ENCODE measurements at places on chromosomes 16 and 17.

DNA sequence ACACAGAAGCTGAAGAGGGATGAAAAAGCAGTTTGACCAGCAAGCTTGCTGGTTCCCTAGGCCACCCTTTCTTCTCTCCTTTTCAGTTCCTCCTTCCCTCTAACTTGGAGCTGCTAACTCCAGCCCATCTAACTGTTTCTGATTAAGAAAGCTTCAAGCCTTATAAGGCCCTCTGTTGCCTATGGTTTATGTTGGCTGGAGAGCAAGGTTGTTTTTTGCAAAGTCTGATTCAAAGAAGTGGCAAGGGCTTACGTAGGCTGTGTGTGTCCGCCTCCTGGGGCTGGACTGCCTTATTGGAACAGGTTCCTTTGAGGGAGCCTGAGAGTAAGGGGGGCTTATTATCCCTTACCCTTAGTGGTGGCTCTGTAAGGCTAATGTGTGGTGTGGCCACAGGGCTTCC lies 7.1 kb downstream of the AKAP1 start:
- no peak overlapping the region for H3K4me3 ChIP-seq
- no peaks in the 10 kb centered on the region for H3K27me3 ChIP-seq
- peak overlapping the region; percentile 36 for H3K27ac ChIP-seq
- no peaks in the 10 kb centered on the region for H3K36me3 ChIP-seq
- no peak for DNase-seq
- peaks cover 32% of the 10 kb centered on the region for H3K4me1 ChIP-seq

- no peak for DNase-seq
- H3K36me3 ChIP-seq = no peaks in the 10 kb centered on the region
- H3K27me3 ChIP-seq = no peaks in the 10 kb centered on the region
- no peaks in the 10 kb centered on the region for H3K4me1 ChIP-seq
Measured at GRCh38 chr16:7185689-7186088, 147.0 kb upstream of the RBFOX1 start.

- no peak overlapping the region for H3K4me3 ChIP-seq
- no peak for DNase-seq
- no peak overlapping the region for H3K27ac ChIP-seq
- H3K4me1 ChIP-seq = no peaks in the 10 kb centered on the region
- H3K36me3 ChIP-seq = no peaks in the 10 kb centered on the region
Measured at GRCh38 chr17:17468217-17469010, 8.4 kb upstream of the MED9 start.

DNA sequence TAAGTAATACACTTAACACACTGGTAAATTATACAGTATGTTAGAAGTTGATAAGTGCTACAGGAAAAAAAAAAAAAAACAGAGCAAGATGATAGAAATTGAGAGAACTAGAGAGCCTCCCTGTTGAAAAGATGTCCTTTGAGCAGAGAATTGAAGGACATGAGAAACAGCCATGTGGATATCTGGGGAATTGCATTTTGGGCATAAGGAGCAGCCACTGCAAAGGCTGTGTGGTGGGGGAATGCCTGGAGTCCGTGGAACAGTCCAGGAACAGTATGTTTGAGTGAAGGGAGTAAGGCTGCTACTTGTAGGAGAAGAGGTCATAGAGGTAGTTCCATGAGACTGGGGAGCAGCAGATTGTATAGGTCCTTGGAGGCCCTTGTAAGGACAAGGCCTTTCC lies 178.4 kb downstream of the FTO start:
- H3K36me3 ChIP-seq = peaks cover 30% of the 10 kb centered on the region
- DNase-seq = no peak
- no peaks in the 10 kb centered on the region for H3K27me3 ChIP-seq
- H3K4me1 ChIP-seq = no peaks in the 10 kb centered on the region
- H3K27ac ChIP-seq = no peak overlapping the region

GRCh38 chr16:89350701-89351380 lies 133.3 kb downstream of the ZNF778 start:
- H3K36me3 ChIP-seq = no peaks in the 10 kb centered on the region
- no peaks in the 10 kb centered on the region for H3K27me3 ChIP-seq
- no peak overlapping the region for H3K27ac ChIP-seq

DNA sequence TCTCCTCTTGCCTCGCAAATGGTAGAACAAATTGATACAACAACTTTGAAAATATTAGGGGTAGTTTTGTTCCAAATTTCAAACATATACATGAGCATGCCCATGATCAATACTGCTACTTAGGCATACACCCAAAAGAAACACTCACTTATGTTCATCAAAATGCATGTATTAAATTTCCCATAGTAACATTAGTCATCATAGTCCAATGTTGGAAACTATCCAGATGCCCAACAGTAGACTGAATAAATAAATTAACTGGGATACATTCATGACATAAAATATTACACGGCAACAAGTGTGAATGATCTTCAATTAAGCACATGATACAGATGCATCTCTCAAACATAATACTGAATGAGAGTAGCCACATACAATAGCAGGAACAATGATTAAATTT lies 391.6 kb downstream of the CDH11 start:
- H3K27ac ChIP-seq = no peak overlapping the region
- H3K4me1 ChIP-seq = no peaks in the 10 kb centered on the region
- no peaks in the 10 kb centered on the region for H3K36me3 ChIP-seq
- H3K27me3 ChIP-seq = no peaks in the 10 kb centered on the region
- no peak for DNase-seq
- H3K4me3 ChIP-seq = no peak overlapping the region

- peak overlapping the region; percentile 56 for H3K4me3 ChIP-seq
- no peaks in the 10 kb centered on the region for H3K36me3 ChIP-seq
- no peak overlapping the region for H3K27ac ChIP-seq
- no peaks in the 10 kb centered on the region for H3K27me3 ChIP-seq
- peak; percentile 83 for DNase-seq
Measured at GRCh38 chr16:3938843-3939624, 58.5 kb upstream of the CREBBP start.

- no peak for DNase-seq
- H3K4me3 ChIP-seq = no peak overlapping the region
- peaks cover 4% of the 10 kb centered on the region for H3K36me3 ChIP-seq
- H3K4me1 ChIP-seq = peaks cover 23% of the 10 kb centered on the region
- H3K27me3 ChIP-seq = no peaks in the 10 kb centered on the region
Measured at GRCh38 chr17:51057534-51057933, 63.1 kb downstream of the SPAG9 start.

- H3K4me3 ChIP-seq = no peak overlapping the region
- H3K27ac ChIP-seq = no peak overlapping the region
- no peak for DNase-seq
- no peaks in the 10 kb centered on the region for H3K27me3 ChIP-seq
Measured at GRCh38 chr17:30513346-30513745, 36.1 kb downstream of the GOSR1 start.

- no peaks in the 10 kb centered on the region for H3K4me1 ChIP-seq
- H3K36me3 ChIP-seq = no peaks in the 10 kb centered on the region
- DNase-seq = no peak
- H3K4me3 ChIP-seq = no peak overlapping the region
- no peaks in the 10 kb centered on the region for H3K27me3 ChIP-seq
Measured at GRCh38 chr17:78544881-78545755, 32.1 kb downstream of the DNAH17 start.

- no peak overlapping the region for H3K4me3 ChIP-seq
- H3K27ac ChIP-seq = no peak overlapping the region
- no peaks in the 10 kb centered on the region for H3K4me1 ChIP-seq
- H3K27me3 ChIP-seq = no peaks in the 10 kb centered on the region
Measured at GRCh38 chr17:78057113-78057740, 71.3 kb downstream of the TMC6 start.

- no peaks in the 10 kb centered on the region for H3K4me1 ChIP-seq
- no peak overlapping the region for H3K27ac ChIP-seq
- no peak overlapping the region for H3K4me3 ChIP-seq
- H3K36me3 ChIP-seq = no peaks in the 10 kb centered on the region
- DNase-seq = no peak
Measured at GRCh38 chr16:35751191-35751941, 2292.0 kb downstream of the TP53TG3F start.

DNA sequence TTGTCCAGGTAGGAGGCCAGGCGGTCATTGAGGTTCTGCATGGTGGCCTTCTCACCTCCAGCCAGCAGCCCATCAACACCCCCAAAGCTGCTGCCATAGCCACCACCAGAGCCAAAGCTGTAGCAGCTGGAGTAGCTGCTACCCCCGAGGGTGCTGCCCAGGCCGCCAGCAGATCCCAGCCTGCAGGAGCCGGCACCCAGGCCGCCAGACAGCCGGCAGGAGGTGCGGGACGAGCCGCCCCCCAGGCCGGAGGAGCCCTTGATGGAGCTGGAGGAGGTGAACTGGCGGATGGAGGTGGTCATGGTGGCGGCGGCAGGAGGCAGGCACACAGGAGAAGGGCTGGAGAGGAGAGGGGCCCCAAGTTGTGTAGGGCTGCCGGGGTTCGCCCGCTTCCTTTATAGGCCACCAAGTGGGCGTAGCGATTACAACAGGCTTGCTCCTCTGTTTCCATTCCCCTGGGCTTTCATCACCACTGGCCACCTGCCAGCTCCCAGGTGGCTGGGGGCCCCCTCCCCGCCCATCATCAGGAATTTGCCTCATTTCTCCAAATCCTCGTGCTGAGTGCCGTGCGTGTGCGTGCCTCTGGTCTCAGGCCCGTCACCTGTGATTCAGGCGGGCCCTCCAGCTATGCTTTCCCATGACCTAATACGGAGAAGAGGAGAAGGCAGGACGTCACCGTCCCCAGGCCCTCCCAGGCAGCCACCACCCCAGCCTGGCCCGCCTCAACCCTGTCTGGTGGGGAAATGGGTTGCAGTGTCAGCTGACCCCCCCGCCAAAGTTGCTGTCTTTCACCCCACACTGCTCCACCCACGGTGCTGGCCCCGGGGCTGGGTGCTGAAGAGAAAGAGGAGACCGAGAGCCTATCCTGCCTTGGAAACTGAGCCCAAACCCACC lies at the start of gene KRT17:
Gene KRT17, minus strand, starts transcription at position 368 of the 894 bp plus-strand sequence. Its CDS starts 66 bp downstream, at position 302.
- H3K27me3 ChIP-seq = no peaks in the 10 kb centered on the region
- peak; percentile 68 for DNase-seq
- no peak within 1 kb of the TSS for H3K27ac ChIP-seq
- H3K4me3 ChIP-seq = no peak within 1 kb of the TSS

- no peak overlapping the region for H3K4me3 ChIP-seq
- H3K36me3 ChIP-seq = peaks cover 98% of the 10 kb centered on the region
- no peak overlapping the region for H3K27ac ChIP-seq
- no peak for DNase-seq
- H3K27me3 ChIP-seq = no peaks in the 10 kb centered on the region
- H3K4me1 ChIP-seq = peaks cover 9% of the 10 kb centered on the region
Measured at GRCh38 chr16:4882633-4883285, 35.5 kb downstream of the UBN1 start.

GRCh38 chr17:21372256-21372954 lies 3.8 kb upstream of the KCNJ12 start:
- no peaks in the 10 kb centered on the region for H3K36me3 ChIP-seq
- no peak overlapping the region for H3K4me3 ChIP-seq
- peaks cover 5% of the 10 kb centered on the region for H3K4me1 ChIP-seq
- H3K27ac ChIP-seq = no peak overlapping the region
- H3K27me3 ChIP-seq = peaks cover 21% of the 10 kb centered on the region

DNA sequence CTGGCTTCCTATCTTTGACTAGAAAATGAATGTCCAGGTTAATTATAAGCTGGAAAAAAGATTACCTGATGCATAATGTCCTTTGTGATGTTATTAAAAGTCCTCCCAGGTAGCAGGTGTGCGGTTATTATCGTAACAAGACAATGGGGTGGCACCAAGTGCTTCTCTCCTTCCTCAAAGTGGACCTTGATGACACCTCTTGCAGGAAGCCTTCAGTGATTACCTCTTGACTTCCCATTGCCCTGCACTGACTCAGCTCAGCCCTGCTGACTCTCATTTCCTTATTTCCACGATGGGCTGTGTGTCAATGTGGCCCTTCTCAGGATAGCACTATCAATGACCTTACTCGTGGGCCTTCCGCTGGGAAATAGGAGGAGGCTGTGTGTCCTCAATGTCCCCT lies 477.4 kb upstream of the CCL2 start:
- DNase-seq = no peak
- no peaks in the 10 kb centered on the region for H3K27me3 ChIP-seq
- no peaks in the 10 kb centered on the region for H3K36me3 ChIP-seq
- no peak overlapping the region for H3K4me3 ChIP-seq
- no peak overlapping the region for H3K27ac ChIP-seq

GRCh38 chr16:49485663-49486062 lies 112.1 kb downstream of the C16orf78 start:
- no peak overlapping the region for H3K27ac ChIP-seq
- no peaks in the 10 kb centered on the region for H3K27me3 ChIP-seq
- H3K36me3 ChIP-seq = no peaks in the 10 kb centered on the region
- H3K4me1 ChIP-seq = peaks cover 7% of the 10 kb centered on the region
- no peak overlapping the region for H3K4me3 ChIP-seq
- DNase-seq = no peak

- no peak overlapping the region for H3K4me3 ChIP-seq
- no peak for DNase-seq
- no peaks in the 10 kb centered on the region for H3K36me3 ChIP-seq
- no peaks in the 10 kb centered on the region for H3K4me1 ChIP-seq
Measured at GRCh38 chr17:28124962-28125361, 82.5 kb downstream of the NLK start.

DNA sequence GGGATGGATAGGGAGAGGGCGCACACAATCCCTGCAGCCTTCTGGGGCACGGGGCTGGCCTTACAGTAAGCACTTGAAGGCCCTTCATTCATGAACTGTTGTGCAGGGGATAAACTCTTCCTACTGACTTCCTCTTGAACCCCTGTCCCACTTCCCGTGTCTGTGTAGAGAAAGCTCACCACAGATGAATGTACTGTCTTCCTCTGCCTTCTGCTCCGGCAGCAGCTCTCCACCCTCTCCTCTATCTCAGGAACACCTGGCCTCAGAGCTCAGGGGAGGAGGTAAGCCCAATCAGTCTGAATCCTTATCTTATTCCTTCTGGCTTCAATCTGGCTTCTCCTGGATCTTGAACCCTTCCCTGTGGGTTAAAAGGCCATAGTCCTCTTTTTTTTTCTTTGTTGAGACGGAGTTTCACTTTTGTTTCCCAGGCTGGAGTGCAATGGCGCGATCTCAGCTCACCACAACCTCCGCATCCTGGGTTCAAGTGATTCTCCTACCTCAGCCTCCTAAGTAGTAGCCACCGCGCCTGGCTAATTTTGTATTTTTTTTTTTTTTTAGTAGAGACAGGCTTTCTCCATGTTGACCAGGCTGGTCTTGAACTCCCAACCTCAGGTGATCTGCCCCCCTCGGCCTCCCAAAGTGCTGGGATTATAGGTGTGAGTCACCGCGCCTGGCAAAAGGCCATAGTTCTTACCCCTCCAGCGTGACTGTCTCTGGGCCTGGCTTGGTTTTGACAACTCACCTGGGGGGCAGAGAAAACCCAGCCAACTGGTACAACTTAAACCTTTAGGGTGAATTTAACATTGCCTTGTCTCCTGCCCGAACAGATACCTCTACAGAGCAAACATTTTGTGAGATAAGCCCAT lies 7.2 kb upstream of the SLC52A1 start:
- DNase-seq = no peak
- no peaks in the 10 kb centered on the region for H3K36me3 ChIP-seq
- H3K4me1 ChIP-seq = no peaks in the 10 kb centered on the region
- H3K27ac ChIP-seq = no peak overlapping the region

- H3K27ac ChIP-seq = peak overlapping the region; percentile 75
- peaks cover 78% of the 10 kb centered on the region for H3K27me3 ChIP-seq
- H3K4me3 ChIP-seq = peak overlapping the region; percentile 61
- DNase-seq = no peak
- H3K36me3 ChIP-seq = no peaks in the 10 kb centered on the region
Measured at GRCh38 chr17:14302091-14302430, 1.2 kb downstream of the HS3ST3B1 start.

- no peaks in the 10 kb centered on the region for H3K4me1 ChIP-seq
- DNase-seq = no peak
- no peak overlapping the region for H3K4me3 ChIP-seq
- H3K36me3 ChIP-seq = no peaks in the 10 kb centered on the region
Measured at GRCh38 chr16:58152246-58152868, 23.2 kb upstream of the CFAP20 start.
